Chondrocyte (in vitro differentiated cells): ENCODE measurements at places on chromosomes 11 and 22. TPM values are rescaled to one million over a fixed set of nuclear protein-coding genes. Genes with fewer than 3 reads are reported as not detected.

- no peak for DNase-seq
Measured at GRCh38 chr11:15972838-15973237, 383.5 kb downstream of the SOX6 start.

GRCh38 chr11:36447947-36448346, 62.1 kb downstream of the TRAF6 start:
- DNase-seq = no peak

GRCh38 chr11:111841370-111842053, 29.9 kb downstream of the ALG9 start:
- no peak for DNase-seq

DNA sequence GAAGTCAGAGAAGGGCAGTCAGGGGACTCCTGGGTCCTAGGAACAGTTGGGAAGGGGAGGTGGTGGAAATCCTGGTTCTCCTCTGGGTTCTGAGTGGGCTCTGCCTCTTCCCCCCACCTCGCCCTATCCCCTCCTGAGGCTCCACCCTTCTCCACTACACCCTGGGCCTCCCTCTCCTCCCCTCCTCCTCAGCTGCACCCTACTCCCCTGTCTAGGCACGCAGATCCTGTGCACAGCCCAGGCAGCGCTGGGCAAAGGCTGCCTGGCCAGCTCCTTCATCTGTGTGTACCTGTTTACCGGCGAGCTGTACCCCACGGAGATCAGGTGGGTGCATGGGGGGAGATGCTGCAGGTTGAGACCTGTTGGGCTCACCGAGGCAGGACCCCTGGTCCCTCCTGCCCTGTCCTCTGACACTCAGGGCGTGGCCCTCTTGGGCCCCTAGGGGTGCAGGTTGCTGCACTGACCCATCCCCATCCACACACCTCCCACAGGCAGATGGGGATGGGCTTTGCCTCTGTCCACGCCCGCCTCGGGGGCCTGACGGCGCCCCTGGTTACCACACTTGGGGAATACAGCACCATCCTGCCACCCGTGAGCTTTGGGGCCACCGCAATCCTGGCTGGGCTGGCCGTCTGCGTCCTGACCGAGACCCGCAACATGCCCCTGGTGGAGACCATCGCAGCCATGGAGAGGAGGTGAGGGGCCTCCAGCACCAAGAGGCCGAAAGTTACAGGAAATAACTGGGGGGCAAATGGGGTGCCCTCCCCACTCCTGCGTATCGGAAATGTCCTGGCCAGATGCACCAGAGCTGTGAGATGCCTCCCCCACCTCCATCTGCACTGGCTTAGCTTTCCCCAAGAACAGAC, 25.3 kb upstream of the POLA2 start:
- DNase-seq = peak; percentile 80

Gene SLC22A6
- total RNA-seq = not detected in 3 replicates
